ENCODE measurements at places on chromosomes 13 and 19.
A peak's percentile ranks its signal among the peaks of the same experiment; 100 is the strongest.

- H3K4me3 ChIP-seq = no peak overlapping the region
- no peak for DNase-seq
- H3K27ac ChIP-seq = no peak overlapping the region
- peaks cover 33% of the 10 kb centered on the region for H3K4me1 ChIP-seq
- no peaks in the 10 kb centered on the region for H3K36me3 ChIP-seq
Measured at GRCh38 chr19:2333027-2333806, 4.7 kb downstream of the SPPL2B start.

GRCh38 chr13:22220151-22221135, 549.6 kb downstream of the FGF9 start:
- H3K4me3 ChIP-seq = no peak overlapping the region
- H3K27me3 ChIP-seq = no peaks in the 10 kb centered on the region
- no peak for DNase-seq
- no peaks in the 10 kb centered on the region for H3K4me1 ChIP-seq

DNA sequence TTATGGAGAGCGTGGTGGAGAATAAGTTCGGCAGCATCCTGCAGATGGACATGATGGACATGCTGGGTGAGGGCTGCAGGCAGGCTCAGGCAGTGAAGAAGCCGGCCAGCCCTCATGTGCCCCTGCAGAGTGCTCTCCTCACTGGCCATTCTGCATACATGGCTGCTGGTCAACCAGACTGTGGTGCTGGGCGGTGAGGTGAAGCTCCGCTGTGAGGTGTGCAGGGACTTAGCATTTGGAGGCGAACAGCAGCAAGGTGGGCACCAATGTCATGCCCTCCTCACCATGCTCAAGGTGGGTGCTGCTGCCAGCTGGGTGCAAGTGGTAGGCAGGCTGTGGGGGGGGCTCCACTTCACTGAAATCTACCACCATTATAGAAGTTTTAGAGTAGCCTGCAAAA, 5.7 kb upstream of the ZNF492 start:
- H3K27ac ChIP-seq = no peak overlapping the region
- no peak overlapping the region for H3K4me3 ChIP-seq
- H3K36me3 ChIP-seq = no peaks in the 10 kb centered on the region
- no peak for DNase-seq
- H3K27me3 ChIP-seq = no peaks in the 10 kb centered on the region

DNA sequence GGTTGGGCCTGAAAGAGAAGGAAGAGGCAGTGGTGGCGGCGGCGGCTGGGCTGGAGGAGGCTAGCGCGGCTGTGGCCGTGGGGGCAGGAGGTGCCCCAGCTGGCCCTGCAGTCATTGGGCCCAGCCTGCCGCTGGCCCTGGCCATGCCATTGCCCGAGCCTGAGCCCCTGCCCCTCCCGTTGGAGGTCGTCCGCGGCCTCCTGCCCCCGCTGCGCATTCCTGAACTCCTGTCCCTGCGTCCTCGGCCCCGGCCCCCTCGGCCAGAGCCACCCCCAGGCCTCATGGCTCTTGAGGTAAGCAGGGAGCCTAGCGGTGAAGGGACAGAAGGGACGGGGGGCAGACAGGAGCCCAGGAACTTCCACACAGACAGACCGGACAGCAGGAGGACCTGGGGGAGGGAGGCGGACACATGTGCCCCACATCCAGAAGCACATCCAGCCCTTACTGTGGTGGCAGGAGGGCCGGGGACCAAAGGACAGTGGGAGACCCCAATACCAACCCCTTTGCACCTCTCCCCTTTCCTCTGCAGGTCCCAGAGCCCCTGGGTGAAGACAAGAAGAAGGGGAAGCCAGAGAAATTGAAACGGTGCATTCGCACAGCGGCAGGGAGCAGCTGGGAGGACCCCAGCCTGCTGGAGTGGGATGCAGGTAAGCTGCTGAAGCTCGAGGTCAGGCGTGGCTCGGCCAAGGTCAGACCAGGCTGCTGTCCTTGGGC, 5.0 kb downstream of the RBM42 start:
- H3K4me1 ChIP-seq = peaks cover 11% of the 10 kb centered on the region
- H3K36me3 ChIP-seq = peaks cover 47% of the 10 kb centered on the region
- no peak for DNase-seq
- H3K27me3 ChIP-seq = no peaks in the 10 kb centered on the region
- H3K4me3 ChIP-seq = no peak overlapping the region
- no peak overlapping the region for H3K27ac ChIP-seq

GRCh38 chr13:83878691-83879430, 3.4 kb downstream of the SLITRK1 start:
- no peaks in the 10 kb centered on the region for H3K36me3 ChIP-seq
- H3K4me1 ChIP-seq = no peaks in the 10 kb centered on the region
- no peak overlapping the region for H3K27ac ChIP-seq
- peaks cover 14% of the 10 kb centered on the region for H3K27me3 ChIP-seq
- no peak overlapping the region for H3K4me3 ChIP-seq

- peak overlapping the region; percentile 45 for H3K4me3 ChIP-seq
- no peaks in the 10 kb centered on the region for H3K4me1 ChIP-seq
- no peaks in the 10 kb centered on the region for H3K27me3 ChIP-seq
- H3K27ac ChIP-seq = no peak overlapping the region
- no peaks in the 10 kb centered on the region for H3K36me3 ChIP-seq
- peak; percentile 63 for DNase-seq
Measured at GRCh38 chr13:48731957-48732569, 78.3 kb downstream of the CYSLTR2 start.

DNA sequence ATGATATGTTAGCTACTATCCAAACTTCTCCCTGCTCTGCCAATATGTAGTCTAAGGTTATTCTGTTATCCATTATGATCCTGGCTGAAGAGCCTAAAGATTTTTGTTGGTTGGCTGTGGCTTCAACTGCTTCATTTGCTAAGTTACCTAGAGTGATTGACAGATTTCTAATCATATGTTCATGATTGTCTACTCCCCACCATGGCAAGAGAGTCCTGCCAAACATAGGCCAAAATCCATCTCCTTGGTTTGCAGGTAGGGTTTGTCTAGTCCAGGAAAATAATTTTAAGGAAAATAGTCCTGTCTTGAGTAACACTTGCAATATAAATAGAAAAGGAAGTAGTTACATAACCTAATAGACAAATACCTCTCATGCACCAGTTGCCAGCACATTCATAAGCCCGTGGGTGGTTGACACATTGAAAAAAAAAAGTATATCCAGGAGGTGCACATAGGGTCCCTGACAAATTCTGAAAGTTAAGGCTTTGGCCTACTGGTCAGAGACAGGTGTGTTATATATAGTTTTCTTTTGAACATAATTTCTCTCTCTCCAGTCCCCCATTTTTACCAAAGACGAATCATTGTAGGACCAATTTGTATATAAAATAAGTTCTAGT, 5.4 kb upstream of the CBY2 start:
- no peak overlapping the region for H3K27ac ChIP-seq
- DNase-seq = no peak
- no peaks in the 10 kb centered on the region for H3K27me3 ChIP-seq
- H3K36me3 ChIP-seq = no peaks in the 10 kb centered on the region

GRCh38 chr19:12293777-12294248, 870 bp downstream of the ZNF44 start:
- H3K4me3 ChIP-seq = peak overlapping the region; percentile 84
- peak overlapping the region; percentile 70 for H3K27ac ChIP-seq
- peak; percentile 63 for DNase-seq
- H3K36me3 ChIP-seq = no peaks in the 10 kb centered on the region
- no peaks in the 10 kb centered on the region for H3K27me3 ChIP-seq

DNA sequence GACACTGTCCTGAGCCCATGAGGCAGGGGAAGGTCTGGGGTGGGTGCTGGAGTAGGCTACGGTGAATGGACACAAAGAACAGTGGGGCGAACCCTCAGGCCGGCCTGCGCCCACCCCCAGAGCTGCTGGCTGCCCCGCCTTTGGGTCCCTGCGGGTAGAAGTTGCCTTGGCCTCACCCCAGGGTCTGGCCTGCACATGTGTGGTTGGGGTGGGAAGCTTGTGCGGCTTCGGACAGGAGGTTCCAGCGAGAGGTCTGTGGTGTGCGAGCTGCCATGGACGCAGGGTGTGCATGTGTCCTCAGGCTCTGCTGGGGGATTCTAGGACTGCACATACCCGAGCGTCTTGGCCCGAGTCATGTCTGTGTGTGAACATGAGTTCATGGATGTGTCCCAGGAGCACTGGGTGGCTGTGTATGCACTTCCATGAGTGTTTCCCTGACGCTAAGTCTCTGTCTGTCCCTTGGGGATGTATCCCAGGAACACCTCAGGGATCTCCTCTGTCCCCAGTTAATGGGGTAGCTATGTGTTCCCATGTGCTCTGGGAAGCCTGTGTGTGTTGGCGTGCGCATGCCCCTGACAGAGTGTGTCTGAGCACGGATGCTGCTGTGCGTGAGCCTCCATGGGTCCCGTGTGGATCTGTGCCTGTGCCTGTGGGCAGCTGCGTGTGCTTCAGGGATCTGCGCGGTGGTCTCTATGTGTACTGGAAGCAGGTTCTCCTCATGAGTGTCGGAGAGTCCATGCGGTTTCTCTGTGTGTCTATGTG, 20.8 kb upstream of the POU2F2 start:
- peaks cover 14% of the 10 kb centered on the region for H3K4me1 ChIP-seq
- no peak for DNase-seq
- no peak overlapping the region for H3K27ac ChIP-seq
- peaks cover 5% of the 10 kb centered on the region for H3K27me3 ChIP-seq
- H3K4me3 ChIP-seq = no peak overlapping the region

DNA sequence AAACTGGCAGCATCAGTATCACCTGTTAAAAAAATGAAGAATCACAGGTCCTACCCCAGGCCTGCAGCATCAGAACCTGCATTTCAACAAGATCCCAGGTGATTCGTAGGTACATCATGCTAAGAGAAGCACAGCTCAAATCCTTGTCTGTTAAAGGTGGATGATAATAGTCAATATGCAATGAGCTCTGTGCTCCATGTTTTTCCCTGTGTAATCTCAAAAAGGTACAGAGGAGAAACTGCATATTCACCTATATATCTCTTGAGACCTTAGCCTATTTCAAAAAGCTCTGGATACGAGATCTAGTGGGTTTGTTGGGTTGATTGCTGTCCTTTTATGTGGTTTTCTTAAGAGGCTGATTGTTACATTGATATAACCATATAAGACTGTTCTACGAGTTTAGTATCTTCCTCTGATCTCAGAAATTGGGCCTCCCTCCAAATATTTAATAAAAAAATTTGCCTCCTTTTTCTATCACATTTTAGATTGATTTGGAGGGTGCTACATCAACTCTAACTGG, 148.9 kb downstream of the DCT start:
- no peaks in the 10 kb centered on the region for H3K36me3 ChIP-seq
- DNase-seq = peak; percentile 70
- peaks cover 3% of the 10 kb centered on the region for H3K27me3 ChIP-seq
- peaks cover 59% of the 10 kb centered on the region for H3K4me1 ChIP-seq

GRCh38 chr13:93388701-93389100, 162.1 kb downstream of the GPC6 start:
- no peak overlapping the region for H3K4me3 ChIP-seq
- no peaks in the 10 kb centered on the region for H3K27me3 ChIP-seq
- H3K27ac ChIP-seq = no peak overlapping the region
- no peaks in the 10 kb centered on the region for H3K4me1 ChIP-seq
- no peak for DNase-seq

DNA sequence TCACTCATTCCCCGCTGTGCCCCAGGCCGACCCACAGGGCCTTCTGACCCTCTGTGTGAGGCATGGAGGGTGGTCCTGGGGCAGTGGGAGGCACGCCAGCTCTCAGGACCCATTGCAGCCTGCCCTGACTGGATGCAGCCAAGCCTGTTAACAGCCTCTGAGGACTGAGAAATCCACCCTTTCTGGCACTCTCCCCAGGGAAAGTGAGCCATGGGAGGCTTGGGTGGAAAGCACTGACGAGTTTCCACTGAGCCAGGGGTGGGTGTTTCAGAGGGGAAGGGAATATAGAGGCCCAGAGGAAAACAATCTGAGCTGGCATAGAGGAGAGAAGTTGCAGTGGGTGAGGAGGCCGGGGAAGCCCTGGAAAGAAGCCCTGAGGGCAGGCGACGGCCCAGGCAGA, 30.6 kb upstream of the SLC7A10 start:
- H3K4me3 ChIP-seq = no peak overlapping the region
- H3K36me3 ChIP-seq = no peaks in the 10 kb centered on the region
- H3K27me3 ChIP-seq = no peaks in the 10 kb centered on the region
- no peak for DNase-seq
- no peak overlapping the region for H3K27ac ChIP-seq

DNA sequence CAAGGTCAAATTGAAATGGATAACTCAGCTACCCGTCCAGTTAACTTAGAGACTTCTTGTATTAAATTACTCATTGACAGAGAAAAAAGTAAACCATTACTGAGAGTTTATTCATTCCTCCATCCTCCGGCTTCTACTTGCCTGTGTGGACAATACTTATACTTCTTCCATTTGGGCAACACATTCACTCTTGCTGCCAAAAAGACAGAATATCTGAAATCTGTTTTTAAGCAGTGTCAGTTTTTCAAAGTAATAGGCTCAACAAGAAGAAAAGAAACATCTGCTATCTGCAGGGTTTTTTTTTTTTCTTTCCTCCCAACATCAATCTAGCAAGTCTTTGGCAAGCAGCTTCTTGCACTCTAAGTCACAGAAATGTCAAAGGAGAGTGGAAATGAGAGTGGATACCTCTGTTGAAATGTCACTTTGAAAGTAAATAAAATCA, 1142.8 kb downstream of the PCDH9 start:
- H3K4me1 ChIP-seq = no peaks in the 10 kb centered on the region
- no peak overlapping the region for H3K27ac ChIP-seq
- no peaks in the 10 kb centered on the region for H3K36me3 ChIP-seq
- no peaks in the 10 kb centered on the region for H3K27me3 ChIP-seq
- DNase-seq = no peak

- no peak overlapping the region for H3K27ac ChIP-seq
- H3K36me3 ChIP-seq = no peaks in the 10 kb centered on the region
- no peak for DNase-seq
- H3K4me3 ChIP-seq = no peak overlapping the region
- no peaks in the 10 kb centered on the region for H3K4me1 ChIP-seq
Measured at GRCh38 chr13:100438059-100438788, 150.4 kb downstream of the GGACT start.

- H3K27ac ChIP-seq = no peak overlapping the region
- H3K4me1 ChIP-seq = no peaks in the 10 kb centered on the region
- H3K27me3 ChIP-seq = no peaks in the 10 kb centered on the region
- no peaks in the 10 kb centered on the region for H3K36me3 ChIP-seq
- DNase-seq = no peak
Measured at GRCh38 chr13:67283637-67284036, 53.5 kb upstream of the PCDH9 start.

Measured in CD8-positive, alpha-beta memory T cell (primary cell).